ENCODE measurements at places on chromosomes 5 and 9.

DNA sequence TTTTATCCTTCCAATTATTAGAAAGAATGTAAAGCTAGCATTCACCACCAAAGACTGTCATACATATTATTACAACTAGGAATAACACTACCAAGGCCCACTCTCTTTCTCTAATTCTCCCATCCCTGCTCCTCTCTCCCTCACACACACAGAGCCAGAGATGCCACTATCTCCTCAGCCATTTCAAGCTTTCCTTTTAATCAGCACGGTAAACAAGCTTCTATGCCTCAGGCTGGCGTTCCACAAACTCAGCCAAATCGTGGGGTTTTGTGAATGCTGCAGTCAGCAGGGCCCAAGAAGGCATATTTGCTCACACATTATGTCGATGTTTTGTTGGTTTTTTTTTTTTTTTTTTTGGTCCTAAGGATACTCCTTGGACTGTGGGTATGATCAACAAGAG is 979.9 kb upstream of the DMAC1 start:
- DNase-seq: no peak

GRCh38 chr9:120389300-120389699 is 190.7 kb downstream of the CDK5RAP2 start:
- no peak for DNase-seq

DNA sequence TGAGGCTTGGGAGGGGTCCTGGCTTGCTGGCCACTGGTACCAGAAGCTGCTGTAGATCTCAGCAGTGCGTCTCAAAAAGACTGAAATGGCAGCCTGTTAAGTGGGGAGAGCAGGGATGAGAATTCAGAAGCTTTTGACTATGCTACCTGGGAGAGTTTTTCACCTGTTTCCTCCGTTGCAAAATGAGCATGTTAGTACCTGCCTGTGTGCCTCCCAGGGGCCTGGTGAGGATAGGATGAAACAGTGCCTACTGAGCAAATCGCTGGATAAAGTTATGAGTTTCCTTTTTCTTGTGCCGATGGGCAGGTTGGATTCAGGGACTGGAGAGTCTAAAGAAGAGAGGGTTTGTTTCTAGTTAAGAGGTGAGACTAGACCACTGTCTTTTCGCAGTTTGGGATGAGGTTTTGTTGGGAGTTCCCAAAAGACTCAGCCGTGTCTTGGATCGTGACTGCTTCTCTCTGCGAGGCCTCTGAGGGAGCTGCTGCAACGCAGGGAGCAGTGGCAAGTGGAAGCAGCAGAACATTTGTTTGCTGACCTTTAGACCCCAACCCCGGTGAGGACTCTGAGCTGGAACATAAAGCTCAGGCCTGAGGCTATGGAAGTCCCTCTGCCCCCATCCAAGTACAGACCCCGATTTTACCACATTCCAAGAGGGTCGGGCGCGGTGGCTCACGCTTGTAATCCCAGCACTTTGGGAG is 1.4 kb downstream of the RALGPS1 start:
- no peak for DNase-seq

DNA sequence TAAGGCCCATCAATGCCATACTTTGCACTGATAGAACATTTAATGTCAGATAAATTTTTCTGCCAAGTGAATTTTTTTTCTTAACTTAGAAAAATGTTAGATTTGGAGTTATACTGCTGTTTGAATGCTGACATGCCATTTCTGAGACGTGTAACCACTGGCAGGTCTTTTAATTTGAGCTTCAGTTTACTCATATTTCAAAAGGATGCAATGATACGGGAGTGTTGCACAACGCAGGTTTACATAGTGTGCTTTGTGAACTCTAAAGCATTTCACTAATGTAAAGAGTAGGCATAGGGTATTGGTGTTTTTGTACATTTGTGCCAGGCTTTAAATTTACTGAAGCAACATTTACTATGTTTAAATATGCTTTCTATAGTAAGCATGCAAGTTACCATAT is 4.2 kb downstream of the ZBTB43 start:
- DNase-seq: peak; percentile 6

GRCh38 chr5:17115855-17116254 is 101.6 kb upstream of the BASP1 start:
- DNase-seq: no peak

- no peak for DNase-seq
Measured at GRCh38 chr5:6142353-6142752, 236.0 kb downstream of the MED10 start.

- peak; percentile 72 for DNase-seq
Measured at GRCh38 chr9:2727966-2728613, 10.8 kb downstream of the KCNV2 start.

- peak; percentile 82 for DNase-seq
Measured at GRCh38 chr9:83956436-83957247, 23.4 kb downstream of the HNRNPK start.

DNA sequence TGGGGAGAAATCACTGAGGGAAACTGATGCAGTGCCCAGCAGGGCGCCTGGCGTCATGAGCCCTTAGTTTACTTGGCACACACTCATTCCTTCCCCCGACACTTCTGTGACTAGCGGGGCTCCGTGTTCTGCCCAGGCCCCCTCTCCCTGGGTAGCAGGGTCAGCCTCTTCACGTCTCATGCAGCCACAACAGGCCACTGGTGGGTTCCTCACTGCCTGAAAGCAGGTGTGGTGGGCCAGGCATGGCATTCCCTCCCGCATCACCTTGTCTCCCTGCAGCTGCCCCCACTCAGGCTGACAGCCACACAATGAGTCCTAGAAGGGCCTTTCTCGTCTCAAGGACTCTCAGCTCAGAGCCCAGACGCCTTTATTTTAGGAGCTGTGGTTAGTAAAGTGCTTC is 51.1 kb upstream of the CPLX2 start:
- no peak for DNase-seq

- DNase-seq: no peak
Measured at GRCh38 chr9:13990994-13991393, 322.9 kb downstream of the NFIB start.

DNA sequence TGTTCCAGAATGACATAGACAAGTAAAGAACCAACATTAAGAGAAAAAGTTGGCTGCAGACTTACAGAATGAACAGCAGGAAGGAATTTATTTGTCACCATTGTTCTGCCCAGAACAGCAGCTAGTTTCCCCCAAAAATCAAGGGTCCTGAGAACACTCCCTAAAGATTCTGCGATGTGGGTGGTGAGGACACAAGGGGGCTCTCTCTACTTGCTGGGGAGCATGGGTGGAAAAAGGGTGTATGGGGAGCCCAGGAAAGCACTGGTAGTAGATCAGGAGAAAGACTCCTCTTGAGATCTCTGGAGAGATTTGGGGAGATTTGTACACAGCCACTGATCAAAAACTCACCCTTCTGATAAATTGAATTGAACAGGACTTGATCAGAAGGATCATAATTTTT is 316.5 kb downstream of the KCTD16 start:
- DNase-seq: peak; percentile 10

GRCh38 chr5:60173667-60174066 is 280.1 kb upstream of the PDE4D start:
- no peak for DNase-seq

DNA sequence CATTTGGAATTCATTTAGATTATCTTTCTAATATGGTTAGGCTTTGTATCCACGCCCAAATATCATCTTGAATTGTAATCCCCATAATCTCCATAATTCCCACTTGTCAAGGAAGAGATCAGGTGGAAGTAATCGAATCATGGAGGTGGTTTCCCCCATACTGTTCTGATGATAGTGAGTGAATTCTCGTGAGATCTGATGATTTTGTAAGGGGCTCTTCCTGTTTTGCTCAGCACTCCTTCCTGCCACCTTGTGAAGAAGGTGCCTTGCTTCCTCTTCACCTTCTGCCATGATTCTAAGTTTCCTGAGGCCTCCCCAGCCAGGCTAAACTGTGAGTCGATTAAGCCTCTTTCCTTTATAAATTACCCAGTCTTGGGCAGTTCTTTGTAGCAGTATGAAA is 527.5 kb upstream of the ARRDC3 start:
- no peak for DNase-seq

- peak; percentile 4 for DNase-seq
Measured at GRCh38 chr5:132916086-132916485, 42.6 kb downstream of the LEAP2 start.

DNA sequence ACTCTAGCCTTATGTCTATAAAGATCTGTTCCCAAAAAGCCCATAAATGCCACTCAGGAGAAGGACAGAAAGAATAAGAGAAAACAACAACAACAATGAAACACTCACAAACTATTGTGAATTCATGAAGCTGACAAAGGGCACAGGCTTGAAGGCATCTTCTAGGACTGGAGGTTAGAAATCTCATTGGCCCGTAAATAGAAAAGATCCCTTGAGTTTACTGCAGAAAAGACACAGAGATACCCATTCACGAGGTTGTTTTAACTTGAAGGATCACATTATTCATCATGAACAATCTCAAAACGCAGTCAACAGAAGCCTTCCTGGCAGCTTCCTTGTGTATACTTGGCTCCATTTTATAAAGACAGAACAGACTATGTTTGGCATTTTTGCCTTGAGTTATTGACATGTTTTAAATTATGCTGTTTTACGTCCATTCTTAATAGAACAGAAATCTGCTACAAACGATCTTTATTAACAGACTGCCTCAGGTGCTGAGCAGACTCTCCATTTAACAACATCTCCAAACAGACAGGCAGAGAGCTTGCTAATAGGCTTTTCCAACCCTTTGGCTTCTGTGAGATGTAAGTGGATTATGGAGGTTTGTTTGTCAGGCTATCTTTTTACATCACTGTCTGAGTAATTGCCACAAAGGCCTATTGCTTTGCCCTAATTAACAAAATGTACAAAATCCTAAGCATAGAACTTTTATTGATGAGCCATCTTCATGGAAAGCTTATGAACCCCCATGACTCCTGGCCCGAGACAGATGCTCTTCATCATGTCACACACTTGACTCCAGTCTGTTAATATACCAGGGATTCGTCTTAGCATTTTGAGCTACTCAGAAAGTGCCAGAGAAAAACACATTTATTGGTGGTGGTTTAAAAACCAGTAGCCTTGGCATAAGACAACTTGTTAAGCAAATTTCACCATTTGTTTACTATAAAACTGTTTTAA is 735.3 kb upstream of the ZNF608 start:
- DNase-seq: no peak

GRCh38 chr5:77267496-77267895 is 57.0 kb downstream of the PDE8B start:
- DNase-seq: no peak

DNA sequence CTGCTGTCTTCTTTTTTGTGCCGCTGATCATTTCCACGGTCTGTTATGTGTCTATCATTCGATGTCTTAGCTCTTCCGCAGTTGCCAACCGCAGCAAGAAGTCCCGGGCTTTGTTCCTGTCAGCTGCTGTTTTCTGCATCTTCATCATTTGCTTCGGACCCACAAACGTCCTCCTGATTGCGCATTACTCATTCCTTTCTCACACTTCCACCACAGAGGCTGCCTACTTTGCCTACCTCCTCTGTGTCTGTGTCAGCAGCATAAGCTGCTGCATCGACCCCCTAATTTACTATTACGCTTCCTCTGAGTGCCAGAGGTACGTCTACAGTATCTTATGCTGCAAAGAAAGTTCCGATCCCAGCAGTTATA is 17.1 kb downstream of the F2R start:
- no peak for DNase-seq

- peak; percentile 47 for DNase-seq
Measured at GRCh38 chr5:114238771-114239313, 123.0 kb upstream of the KCNN2 start.

- DNase-seq: peak; percentile 52
Measured at GRCh38 chr9:89597711-89598362, 7.0 kb upstream of the GADD45G start.

- no peak for DNase-seq
Measured at GRCh38 chr9:135536216-135536615, 9.7 kb upstream of the OBP2A start.

DNA sequence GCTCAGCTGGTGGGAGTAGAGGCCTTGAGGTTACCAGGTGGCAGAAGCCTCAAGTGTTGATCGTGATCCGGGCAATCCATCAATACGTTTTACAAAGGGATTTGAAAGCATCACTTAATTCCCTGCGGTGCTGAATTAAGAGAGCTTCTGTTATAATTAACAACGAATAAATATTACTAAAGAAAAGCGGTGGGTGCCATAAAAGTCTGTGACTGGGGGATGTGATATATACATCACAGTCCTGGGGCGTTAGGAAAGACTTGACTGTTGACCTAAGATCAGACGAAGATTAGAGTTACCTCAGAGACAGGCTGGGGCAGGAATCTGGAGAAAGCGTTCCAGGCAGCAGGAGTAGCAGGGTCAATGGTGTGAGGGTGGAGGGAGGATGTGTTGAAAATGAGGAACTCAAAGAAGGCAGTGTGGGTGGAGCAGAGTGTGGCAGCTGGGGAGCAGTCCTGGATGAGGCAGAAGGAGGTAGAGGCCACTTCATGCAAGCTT is 6.7 kb upstream of the C5orf63 start:
- DNase-seq: no peak

DNA sequence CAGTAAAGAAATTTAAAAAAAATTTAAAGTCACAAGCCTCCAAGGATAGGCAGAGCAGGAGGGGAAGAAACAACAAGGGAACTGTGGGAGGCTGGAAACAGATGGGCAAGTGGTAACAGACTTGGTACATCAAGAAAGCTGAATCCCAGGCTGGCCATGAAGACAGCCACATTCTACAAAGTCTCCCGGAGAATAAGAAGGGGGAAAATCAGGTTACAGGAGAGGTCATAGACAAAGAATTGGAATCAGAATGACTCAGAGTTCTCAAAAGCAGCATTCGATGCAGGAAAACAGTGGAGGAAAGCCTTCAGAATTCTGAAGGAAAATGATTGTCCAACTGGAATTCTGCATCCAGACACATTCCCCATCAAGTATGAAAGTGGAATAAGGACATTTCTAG is 129.7 kb downstream of the ADAMTS2 start:
- peak; percentile 37 for DNase-seq

DNA sequence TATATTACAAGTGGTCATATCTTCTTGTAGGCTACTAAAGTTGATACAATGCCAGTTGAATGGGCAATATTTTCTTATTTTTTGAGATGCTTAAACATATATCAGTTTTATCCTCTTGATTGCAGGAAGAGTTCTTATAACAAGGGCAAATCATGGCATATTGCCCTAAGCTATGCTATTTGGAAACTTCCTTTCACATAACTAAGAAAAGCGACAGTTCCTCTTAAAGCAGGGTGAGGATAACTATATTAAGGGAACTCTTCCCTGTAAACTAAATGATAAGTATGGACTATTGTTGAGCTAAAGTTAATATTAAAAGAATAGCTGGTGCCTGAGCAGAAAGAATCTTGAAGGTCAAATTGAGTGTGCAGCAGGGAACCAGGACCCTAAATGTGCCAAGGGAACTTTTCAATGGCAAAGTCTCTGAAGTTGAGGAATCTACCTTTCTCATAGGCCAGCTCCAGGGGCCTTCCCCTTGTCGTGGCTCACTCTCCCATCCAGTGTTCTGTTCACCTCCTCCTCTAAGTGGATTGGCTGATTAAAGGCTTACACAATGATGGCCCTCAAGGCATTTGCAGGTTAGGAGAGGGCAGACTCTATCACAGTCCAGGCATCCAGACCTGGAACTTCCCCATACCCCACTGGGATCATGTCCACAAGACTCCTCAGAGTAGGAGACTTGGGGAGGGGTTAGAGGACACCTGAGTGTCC is 26.8 kb downstream of the FYB1 start:
- no peak for DNase-seq
